Stimulated activated CD4-positive, alpha-beta T cell treated with anti-CD3 and anti-CD28 coated beads, TNF-alpha, amount 100 ng/mL, for 1 hour (primary cell): ENCODE measurements at places on chromosomes 12 and 14.

DNA sequence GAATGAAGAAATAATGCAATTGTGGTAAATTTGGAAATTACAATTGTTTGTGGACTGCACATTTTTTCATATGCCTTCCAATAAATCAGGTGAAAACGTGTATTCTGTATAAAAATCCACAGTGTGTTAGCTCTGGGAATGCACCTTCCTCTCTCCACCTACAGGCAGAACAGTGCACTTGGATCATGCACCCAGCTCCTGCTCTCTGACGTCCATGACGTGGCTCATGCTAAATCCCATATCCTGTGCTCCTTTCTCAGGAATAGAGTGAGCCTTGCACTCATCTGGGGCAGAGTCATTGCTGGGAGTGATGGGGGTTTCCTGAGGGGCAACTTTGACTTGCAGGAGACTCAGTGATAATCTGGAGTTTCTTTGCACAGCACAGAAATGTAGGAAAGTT is 1282.1 kb downstream of the TMEM121 start:
- DNase-seq = no peak

- DNase-seq = no peak
These were observed 119.3 kb downstream of the DAD1 start for GRCh38 chr14:22469538-22470303.

GRCh38 chr12:52591521-52591920 is 9.7 kb downstream of the KRT72 start:
- DNase-seq = no peak

- no peak for DNase-seq
These were observed 312.2 kb upstream of the ATP2B1 start for GRCh38 chr12:90020881-90021280.

DNA sequence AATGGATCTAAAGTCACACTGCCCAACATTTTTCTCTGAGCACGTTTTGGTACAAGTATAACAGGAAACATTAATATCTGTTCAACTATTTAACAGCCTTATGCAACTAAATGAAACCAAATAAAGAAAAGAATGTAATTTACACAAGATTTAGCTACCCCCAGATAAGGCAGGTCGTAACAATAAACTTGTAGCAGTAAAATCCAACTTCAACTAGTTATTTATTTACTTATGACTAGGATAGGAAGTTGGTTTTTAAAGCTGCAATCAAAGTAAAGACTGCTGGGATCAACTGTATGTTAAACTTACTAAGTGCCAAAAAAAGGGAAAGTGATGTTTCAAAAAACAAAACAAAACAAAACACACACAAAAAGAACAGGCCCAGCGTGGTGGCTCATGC is 30.9 kb downstream of the FERMT2 start:
- DNase-seq = no peak
